Fibroblast of skin of abdomen (primary cell): ENCODE measurements at places on chromosomes 3 and 15.

- no peak for DNase-seq
These were observed 110.1 kb downstream of the PLD1 start for GRCh38 chr3:171700157-171700556.

- DNase-seq = no peak
These were observed 437 bp downstream of the KLF13 start for GRCh38 chr15:31326875-31327668.

DNA sequence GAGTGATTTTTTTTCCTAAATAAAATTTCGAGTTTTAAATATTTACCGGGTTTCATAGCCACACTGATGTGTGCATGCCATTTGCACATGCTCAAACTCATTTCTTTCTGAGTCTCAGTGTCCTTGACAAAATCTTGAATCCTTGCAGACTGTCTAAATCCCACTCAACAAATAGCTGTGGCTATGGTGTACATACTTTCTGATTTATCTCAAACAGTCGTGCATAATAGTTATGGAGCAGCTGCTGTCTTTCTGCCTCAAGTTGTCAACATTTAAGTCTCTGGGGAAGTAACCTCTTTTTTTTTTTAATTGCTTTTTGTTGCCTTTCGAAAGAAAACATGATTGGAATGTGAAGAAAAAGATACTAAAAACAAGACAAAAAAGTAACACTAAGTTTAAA, 52.8 kb upstream of the UTS2B start:
- DNase-seq = peak; percentile 77

DNA sequence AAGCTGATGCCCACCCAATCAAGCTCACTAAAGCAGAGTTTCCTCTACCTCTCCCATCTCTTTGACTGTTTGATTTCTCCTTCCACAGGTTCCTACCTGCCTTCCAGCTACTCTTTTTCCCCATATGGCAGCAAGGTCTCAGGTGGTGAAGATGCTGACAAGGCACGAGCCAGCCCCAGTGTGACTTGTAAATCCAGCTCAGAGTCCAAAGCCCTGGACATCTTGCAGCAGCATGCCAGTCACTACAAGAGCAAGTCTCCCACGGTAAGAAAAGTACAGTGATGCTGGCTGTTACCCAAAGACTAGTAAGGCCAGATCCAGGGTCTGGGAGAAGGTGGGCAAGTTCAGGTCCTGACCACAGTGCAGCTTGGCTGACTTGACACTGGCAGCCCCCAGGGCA, 95.3 kb downstream of the RBPMS2 start:
- DNase-seq = no peak
